ENCODE measurements at places on chromosomes 12 and 14.

DNA sequence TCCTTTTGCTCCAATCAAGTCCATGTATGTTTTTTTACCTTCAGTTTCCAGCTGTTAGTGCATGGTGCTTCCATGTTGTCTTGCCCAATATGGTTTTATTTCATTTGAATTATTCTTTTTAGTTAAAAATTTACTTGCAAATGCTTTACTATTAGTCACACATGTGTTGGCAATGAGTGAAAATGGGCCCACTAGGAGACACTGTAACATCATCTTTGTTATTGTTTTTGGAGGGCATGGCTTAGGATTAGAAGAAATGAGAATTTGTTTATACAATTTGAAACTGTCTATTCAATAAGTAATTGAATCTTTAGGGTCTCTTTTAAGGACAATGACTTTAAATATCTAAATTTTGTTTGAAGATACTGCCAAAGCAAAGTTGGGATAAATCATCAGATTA, 133.7 kb downstream of the BRMS1L start:
- DNase-seq = no peak

DNA sequence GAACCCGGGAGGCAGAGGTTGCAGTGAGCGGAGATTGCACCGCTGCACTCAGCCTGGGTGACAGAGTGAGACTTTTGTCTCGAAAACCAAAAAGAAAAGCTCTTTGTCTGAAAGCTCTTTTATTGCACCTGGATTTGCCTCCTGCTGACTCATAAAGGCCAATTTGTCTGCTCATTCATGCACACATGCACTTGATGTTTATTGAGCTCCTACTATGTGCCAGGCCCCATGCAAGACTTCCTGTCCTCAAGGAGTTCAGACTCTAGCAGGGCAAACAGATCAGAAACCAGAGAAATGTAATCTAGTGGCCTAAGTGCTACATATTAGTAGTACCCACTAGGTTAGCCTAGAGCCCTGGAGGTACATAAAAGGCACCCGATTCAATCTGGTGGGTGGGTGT, 16.3 kb upstream of the MLEC start:
- DNase-seq = no peak

GRCh38 chr12:39389399-39390150, 53.3 kb downstream of the KIF21A start:
- DNase-seq = no peak

DNA sequence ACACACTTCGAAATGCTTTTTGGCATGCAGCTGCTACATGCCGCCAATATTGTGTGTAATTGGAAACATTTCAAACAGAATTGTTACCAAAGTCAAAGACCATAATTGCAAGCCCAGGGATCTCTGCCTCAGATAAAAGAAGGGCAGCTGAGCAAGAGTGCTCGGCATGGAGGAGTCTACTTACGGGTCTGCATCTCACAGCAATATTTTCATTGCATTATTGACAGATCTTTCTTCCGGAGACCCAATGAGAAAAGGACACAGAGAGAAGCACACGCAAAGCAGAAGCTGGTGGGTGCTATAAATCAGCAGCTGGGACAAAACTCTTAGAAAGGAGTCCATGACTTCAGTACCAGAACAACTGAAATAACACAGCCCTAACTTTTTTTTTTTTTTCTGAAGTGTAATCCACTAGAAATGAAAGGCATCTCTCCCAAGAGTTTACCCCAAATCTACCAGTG, 4.9 kb downstream of the PRICKLE1 start:
- no peak for DNase-seq

- DNase-seq = no peak
Measured at GRCh38 chr12:124746649-124747425, 116.8 kb downstream of the SCARB1 start.

DNA sequence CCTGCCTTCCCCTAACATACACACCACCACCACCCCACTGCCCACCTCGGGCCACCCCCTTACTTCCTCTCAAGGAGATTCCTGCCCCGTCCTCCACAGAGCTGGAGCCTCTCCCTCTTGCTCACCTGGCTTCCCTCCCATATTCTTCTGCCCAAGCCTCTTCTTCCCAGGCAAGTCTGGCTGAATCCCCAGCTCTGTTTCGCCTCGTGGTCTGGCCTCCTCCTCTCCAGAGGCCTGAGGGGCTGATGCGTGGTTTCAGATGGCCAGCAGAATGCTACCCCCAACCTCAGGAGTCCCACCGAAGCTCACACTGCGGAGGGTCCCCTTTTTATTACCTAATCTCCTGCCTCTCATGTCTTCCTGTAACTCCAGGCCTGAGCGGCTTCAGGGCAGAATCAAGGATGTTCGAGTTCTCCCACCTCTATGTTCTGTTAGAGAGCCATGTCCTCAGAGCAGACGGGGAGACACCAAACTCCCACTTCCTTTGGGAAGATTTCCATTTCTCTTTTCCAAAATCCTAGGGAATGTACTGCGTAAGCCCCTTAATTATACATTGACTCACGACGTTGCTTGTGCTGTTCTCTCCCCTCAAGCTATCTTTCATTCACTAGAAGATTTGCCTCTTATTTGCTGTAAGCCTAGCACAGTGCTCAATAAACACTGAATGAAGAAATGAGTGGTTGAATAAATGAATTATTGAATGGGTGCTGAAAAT, 33.9 kb upstream of the LTBP2 start:
- no peak for DNase-seq

- DNase-seq = no peak
Measured at GRCh38 chr12:58811346-58811745, 109.0 kb downstream of the LRIG3 start.

DNA sequence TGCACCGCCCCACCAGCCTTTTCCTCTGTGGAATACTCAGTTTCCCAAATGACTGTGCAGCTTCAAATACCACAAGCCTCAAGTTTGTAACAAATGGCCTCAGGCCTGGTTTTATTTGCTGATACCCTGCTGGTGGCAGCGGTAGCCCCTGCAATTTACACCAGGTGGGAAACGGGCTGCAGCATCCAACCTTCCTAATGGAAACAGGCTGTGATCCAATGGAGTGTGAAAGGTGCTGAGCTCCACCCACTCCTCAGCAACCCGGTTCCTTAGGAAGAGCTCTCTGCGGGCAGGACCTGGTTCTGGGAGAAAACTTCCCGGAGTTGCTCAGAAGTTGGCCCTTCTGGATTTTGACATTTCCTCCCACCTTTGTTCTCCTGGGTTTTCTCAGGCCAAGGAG, 41.7 kb upstream of the LTA4H start:
- no peak for DNase-seq

- no peak for DNase-seq
Measured at GRCh38 chr12:42922505-42922850, 332.9 kb upstream of the PRICKLE1 start.

Measured in stimulated activated CD4-positive, alpha-beta T cell treated with anti-CD3 and anti-CD28 coated beads, Interleukin-2, amount 100 ng/mL, for 48 hours (primary cell).